ENCODE measurements at places on chromosomes 6 and 20.

DNA sequence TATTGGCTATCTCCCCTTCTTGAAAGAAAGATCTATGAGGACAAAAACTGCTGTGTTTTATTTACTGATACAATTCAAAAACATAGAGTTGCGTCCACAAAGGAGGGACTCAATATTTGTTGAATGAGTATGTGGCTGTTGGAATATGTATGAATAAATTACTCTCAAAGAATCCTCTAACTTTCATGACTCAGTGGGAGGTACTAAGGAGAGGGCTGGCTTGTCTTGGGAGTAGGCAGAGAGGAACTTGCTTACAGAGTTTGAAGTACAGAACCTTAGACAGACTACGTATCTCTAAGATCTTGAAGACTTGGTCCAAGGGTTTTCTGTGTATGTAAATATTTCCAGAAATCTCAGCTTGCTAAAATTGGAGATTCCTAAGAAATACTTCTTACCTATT lies 504.0 kb upstream of the PTCHD4 start:
- DNase-seq = no peak

DNA sequence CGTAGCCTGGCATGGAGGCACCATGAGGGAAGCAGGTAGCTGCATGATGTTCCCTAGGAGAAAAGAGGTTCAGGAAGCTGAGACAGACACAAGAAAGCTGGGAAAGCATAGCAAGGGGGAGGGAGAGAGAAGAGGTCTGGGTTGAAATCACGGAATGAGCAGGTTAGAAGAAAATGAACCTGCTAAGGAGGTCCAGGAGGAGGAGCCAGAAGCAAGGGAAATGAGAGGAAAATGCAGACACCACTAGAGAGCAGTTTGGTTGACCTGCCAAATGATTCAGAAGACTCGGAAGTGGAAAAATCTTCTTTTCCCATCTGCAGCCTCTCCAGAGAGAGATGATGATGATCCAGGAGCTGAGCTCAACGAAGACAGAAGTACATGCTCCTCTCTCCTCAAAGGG lies 70.9 kb downstream of the VIP start:
- DNase-seq = no peak

- DNase-seq = no peak
Observed at GRCh38 chr6:118197539-118197938, 290.5 kb downstream of the SLC35F1 start.

GRCh38 chr6:2760882-2761842 lies 4.0 kb upstream of the WRNIP1 start:
- no peak for DNase-seq

DNA sequence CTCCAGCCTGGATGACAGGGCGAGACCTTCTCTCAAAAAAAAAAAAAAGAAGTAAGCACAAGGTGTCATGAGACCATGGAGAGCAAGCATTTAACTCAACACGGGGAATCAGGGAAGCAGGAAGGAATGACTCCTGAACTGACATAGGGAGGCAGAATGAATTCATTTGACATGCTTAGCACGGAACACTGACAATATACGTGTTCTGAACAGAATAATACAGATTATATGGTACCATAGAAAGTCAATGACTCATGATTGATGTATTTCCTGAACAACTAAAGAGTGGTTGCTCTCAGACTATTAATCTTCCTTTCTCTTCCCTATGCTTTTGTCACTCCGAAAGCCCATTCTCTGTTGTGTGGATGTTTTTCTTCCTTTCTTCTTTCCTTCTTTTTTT lies 20.7 kb upstream of the ASIP start:
- no peak for DNase-seq

DNA sequence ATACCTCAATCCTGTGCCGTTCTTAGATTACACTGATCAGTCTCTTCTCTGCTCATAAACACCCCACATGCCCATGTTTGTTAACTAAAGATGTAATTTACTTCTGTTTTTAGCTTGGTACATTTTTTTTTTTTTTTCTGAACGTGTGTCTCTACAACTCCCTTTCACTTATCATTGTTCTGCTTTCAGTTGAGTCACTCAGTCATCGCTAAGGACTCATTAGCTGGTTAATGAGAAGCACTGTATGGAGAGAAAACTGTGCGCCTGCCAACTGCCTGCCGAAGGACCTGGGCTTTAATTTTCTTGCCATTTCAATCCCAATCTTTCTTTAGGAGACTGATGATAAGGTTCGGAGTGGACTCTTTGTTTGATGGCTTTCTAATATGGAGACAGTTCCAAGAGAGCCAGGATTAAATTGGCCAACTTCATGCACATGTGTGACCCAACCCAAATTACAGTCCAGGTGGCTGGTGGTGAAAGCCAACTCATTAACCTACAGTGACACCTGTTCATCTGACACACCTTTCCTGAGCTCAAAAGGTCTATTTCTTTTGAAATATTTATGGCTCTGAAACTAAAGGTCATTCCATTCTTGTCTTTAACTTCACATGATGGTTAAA lies 334.1 kb downstream of the BCKDHB start:
- DNase-seq = no peak

DNA sequence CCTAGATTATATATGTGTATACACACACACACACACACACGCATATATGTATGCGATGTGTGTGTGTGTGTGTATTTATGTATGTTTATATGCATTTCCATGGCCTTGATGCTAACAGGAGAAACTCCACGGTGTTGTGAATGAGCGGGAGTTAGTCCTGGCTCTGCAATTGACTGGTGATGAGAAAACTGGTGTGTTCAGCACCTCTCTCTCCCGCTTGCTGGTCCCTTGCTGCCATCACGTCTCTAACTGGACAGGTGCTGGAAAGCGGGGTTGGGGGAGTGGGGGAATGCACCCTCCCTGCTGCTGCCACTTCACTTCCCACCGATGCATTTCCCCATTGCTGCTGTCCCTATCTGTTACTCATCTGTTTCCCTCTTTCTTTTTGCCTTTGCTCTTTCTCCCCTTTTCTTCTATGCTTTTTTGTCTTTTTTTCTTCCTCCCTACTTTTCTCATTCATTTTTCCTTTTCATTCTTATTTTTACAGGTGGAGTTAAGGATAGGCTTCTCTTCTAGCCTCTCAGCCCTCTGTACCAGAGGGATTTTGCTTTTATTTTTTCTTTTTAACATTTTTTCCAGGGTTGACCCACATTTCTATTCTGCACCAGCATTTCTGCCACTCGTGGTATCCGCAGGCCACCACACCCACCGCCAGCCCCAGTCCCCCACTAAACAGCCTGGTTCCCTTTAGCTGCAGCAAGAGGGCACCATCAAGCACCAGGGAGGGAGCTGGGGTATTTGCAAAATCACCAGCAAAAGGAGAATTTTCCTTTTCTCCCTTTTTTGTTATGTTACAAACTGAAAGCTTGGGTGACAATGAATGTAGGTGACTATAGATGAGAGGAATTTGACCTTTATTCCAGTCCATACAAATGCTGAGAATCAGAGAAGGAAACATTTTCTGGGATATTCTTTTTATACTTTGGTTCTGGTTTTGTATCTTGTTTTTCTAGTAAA lies 115.6 kb downstream of the TCP11 start:
- no peak for DNase-seq

DNA sequence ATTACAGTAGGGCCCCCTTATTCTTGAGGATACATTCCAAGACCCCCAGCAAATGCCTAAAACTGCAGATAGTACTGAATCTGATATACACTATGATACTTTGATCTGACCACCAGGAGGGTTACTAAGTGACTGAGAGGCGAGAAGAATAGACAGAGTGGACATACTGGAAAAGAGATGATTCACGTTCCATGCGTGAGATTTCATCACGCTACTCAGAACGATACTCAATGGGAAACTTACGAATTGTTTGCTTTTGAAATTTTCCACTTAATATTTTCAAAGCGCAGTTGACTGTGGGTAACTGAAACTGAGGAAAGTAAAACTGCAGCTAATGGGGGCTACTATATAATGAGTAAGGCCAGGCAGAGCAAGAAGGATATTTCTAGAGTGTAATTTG lies 60.8 kb downstream of the STX11 start:
- DNase-seq = no peak

DNA sequence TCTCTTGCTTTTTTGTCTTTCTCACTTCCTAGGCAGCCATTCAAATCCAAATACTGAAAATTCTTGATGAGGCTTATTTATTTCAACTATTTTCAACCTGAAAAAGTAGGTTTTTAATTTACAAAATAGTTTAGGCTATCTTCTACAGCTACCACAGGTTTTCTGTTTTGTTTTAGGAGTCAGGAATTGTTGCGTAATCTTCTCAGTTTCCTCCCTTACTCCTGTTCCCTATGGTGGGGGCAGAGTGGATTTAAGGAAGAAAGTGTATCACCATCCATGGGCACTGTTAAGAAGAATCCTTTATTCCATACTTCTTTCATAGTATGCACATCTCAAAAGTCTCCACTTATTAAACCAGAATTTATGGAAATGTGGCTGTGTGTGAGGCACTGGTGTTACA lies 182.4 kb downstream of the KHDC1L start:
- no peak for DNase-seq

- DNase-seq = no peak
Observed at GRCh38 chr6:32085759-32086459, 23.2 kb downstream of the TNXB start.

DNA sequence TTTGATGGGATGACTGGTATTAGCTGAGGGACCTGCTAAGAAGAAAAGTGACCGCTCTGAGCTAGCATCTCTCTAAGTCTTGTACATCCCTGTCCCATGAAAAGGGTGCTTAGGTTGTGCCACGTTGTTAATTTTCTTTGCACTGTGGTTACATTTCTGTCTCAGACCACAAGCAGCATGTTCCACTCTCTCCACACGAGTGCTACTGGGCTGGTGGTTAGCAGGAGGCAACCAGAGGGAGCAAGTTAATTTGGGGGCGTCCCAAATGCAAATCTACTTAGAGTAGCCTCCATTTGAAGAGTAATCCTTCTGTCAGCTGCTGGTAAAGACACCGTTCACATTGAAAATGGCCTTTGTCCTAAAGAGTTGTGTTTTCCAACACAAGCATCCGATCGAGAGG lies 3.4 kb upstream of the SCML4 start:
- DNase-seq = no peak

- DNase-seq = no peak
Observed at GRCh38 chr20:52309181-52309580, 117.6 kb upstream of the ZFP64 start.

GRCh38 chr6:112800916-112801315 lies 453.8 kb downstream of the RFPL4B start:
- no peak for DNase-seq

DNA sequence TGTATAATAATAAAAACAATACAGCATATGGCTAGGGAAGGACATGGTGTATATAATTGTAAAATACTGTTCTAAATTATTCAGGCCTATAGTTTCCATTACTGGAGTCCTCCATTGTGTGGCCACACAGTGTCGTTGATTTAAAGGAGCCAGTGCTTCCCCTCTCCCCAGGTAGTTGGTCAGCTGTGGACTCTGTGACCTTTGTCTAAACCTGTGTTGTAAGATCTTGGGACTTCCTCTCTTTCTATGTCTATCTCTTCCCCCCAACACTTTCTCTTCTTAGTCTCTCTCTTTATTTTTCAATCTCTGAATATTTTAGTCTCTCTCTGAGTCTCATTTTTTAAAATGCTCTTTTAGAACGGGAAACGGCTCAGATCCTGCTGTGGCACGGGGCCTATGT lies 35.6 kb downstream of the BRPF3 start:
- DNase-seq = no peak

- DNase-seq = no peak
Observed at GRCh38 chr20:44542890-44543289, 21.0 kb upstream of the SERINC3 start.

- peak; percentile 39 for DNase-seq
Observed at GRCh38 chr6:30411515-30412207, 66.7 kb downstream of the RPP21 start.

DNA sequence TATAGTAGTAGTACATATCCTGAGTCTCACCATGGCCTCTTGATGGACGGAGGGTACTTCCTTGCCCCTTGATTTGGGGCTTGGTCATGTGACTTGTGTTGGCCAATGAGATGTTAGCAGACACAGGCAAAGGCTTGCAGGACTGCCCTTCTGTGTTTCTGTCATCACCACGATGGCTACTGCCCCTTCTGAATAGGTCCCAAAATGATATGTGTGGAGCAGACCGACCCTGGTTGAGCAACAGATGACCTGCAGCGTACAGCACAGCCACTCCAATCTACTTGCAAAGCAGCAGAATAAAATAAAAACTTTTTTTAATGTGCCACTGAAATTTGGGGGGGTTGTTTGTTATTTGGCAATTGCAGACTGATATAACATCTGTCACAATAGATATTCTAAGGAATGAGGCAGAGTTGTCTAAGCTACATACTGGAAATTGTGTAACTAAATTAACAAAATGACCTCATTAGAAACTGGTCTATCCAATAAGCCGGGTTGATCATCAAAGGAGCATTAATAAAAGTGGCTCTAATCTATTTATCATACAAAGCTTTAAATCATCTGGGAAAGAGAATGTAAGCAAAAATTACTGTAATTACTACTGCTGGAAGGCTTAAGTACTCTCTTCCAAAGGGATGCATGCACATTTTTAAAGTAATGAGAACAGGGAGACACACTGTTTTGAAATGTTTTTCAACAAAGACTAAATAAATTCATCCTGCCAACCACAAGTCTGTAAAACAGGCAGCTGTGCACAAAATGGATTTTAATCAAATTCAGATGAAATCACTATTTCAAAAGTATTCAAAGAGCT lies 209.5 kb downstream of the KIF16B start:
- no peak for DNase-seq

GRCh38 chr6:149109397-149110070 lies 208.0 kb upstream of the TAB2 start:
- DNase-seq = no peak

DNA sequence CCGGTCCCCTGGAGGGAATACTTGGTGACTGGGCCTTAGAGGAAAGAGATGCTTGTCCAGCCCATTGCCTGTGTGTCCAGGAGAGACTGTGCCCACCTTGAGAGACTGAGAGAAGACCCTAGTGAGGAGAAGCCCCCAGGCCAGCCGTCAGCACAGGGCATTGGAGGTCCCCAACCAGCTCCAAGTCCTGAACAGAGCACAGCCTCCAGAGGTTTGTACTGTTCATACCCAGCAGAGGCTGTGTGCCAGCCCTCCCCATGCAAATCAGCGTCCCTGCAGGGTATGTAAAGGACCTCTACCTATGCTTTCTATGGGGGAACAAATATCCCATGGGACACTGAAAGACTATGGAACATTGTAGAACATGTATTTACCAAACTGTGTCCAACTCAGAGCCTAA lies 8.4 kb downstream of the HLA-E start:
- DNase-seq = no peak

DNA sequence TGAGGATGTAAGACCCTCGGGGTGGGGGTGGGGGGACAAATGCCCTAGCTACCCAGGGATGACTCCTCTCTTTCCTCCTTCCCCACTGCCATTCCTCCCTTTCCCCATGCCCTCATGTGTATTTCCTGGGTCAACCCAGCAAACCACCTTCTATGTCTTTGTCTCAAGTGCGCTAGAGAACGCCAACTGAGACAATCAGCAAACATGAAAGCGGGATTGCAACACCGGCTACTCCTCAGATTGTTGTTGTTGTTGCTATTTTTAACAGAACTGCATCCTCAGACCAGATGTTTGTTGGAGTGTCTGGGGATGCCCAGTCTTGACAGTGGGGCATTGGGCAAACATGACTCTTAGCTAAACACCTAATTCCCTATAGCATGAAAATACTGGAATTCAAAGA lies 39.3 kb upstream of the HIVEP1 start:
- DNase-seq = no peak

Data from stimulated activated CD8-positive, alpha-beta memory T cell treated with anti-CD3 and anti-CD28 coated beads, Interleukin-12 subunit alpha, Interleukin-12 subunit beta, amount 100 ng/mL, for 1 hour (primary cell).